ENCODE measurements at places on chromosomes 2 and 18.

DNA sequence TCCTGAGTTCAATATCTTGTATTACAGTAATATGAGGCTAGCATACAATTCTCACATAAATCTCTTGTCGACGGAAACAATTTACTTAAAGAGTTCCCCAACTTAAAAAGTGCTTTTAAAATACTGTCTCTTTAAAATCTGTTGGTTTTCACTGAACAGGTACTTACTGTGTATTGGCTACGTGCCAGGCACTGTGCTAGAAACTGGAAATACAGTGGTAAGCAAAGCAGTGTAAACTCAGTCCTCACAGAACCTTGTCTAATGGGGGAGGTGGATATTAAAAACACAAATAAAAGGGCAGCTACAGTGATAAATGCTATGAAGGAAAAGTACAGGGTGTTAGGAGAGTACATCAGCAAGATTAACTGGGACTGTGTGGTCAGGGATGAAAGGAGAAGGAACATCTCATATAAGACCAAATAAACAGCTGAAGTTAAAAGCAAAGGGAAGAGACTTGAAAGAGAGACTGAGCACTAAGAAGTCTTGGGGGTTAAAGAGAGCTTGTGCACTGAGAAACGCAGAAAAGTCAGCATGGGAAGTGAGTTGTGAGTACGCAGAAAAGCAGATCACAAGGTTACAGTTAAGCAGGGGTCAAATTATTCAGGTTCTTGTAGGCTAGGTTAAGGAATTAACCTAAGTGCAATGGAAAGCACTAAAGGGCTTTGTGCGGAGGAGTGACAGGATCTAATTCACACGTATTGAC lies 52.5 kb downstream of the USP40 start:
- DNase-seq = peak; percentile 5

- no peak for DNase-seq
Observed at GRCh38 chr2:183250061-183250460, 125.8 kb downstream of the NUP35 start.

- no peak for DNase-seq
Observed at GRCh38 chr2:185998562-185999070, 260.0 kb downstream of the FSIP2 start.

GRCh38 chr2:113010088-113010487 lies 4.8 kb downstream of the IL36A start:
- no peak for DNase-seq

DNA sequence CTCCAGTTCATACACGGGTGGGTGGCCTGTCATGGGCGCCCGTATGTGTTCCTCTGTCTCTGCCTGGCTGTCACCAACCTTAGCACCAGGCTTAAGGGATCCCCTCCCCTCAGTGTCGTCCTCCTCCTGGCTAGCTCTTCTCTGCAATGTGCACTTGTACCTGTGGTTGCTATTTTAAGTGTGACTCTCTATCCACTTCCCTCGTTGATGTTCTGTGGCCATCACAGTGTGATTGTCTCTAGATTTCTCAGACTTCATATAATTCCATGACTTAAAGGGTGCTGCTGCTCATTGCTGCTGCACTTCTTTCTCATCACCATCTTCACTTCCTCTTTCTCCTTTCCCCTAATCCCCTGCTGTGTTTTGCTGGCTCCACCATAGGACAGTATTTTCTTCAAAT lies 143.4 kb downstream of the EML6 start:
- DNase-seq = no peak

GRCh38 chr2:40123326-40123725 lies 328.6 kb downstream of the SLC8A1 start:
- no peak for DNase-seq

DNA sequence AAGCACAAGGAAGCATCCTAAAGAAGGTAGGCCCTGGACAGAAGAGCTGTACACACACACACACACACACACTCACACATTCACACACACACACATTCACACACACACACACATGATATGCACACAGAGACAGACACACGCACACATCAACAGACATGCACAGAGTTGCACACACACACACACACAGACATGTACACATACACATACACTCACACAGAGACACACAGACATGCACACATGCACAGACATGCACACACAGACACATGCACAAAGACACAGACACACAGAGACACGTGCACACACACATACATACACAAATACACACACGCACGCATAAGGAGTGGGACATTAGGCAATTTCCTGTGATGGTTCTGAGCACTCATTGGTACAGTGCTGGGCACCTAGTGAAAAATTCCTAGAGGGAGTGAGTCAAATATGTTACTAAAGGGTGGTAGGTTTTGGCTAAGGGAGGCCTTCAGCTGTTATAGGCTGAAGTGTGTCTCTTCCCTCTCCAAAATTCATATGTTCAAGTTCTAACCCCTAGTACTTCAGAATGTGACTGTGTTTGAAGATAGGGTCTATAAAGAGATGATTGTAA lies 26.4 kb downstream of the THNSL2 start:
- DNase-seq = no peak

- no peak for DNase-seq
Observed at GRCh38 chr2:233807966-233808935, 30.1 kb downstream of the MROH2A start.

DNA sequence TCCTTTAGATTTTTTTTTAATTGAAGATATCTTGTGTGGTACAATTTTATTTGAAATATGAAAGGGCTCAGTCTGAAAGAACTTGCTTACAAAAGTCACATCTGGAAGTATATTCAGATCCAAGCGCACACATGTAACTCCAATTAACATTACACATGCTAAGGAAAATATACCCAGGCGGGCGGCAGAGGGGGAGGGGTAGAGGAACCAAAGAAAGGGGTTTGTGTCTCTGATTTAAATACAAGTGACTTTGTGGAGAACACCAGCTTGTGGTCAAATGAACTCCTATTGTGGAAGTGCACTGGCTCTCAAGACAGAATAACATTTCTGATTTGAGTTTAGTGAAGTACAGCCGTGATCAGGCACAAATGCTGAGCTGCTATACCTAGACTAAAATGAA lies 280.2 kb upstream of the SOX11 start:
- no peak for DNase-seq

- no peak for DNase-seq
Observed at GRCh38 chr2:122660786-122661634, 905.6 kb downstream of the TSN start.

DNA sequence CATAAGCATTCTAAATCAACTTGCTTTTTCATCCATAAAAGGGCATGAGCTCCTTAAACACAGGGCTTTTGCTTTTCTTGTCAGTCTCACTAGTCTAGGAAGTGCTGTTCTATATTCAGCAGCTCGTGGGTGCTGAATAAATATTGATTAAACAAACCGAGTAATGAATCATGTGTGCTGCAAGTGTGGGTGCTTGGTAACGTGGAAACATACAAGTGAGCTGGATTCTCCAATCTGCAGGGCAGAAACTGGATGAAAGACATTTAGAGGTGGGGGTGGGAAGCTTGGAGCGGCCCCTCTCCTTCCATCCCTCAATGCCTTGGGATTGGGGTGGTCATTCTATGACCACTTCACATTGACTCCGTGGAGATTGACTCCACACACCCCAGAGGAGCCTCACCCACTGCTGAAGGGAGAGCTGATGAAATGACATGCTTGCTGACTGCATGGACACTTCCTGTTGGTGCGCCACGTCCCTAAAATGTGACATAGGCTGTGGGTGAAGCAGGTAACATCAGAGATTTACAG lies 114.6 kb downstream of the DOCK10 start:
- peak; percentile 73 for DNase-seq

GRCh38 chr2:200255549-200255948 lies 50.9 kb upstream of the SPATS2L start:
- DNase-seq = no peak

DNA sequence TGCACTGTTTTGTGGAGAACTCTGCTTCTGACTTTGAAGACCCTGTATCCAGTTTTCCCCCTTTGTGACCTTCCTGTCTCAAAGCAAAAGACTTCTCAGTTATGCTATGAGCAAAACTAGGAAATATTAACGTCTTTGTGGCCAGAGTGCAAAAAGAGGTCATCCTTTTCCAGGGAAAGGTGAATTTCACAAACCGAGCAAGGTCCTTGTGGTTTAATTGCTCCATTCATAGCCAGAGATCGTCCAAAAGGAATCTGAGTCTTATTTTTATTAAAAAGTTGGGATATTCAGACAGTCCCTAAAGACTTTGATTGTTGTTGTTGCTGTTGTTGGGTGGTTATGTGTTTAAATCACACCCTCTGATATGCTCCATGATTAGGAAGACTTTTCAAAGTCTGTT lies 77.4 kb downstream of the NAB1 start:
- DNase-seq = no peak

- DNase-seq = no peak
Observed at GRCh38 chr2:145156199-145156598, 636.3 kb upstream of the ZEB2 start.

All from dermis microvascular lymphatic vessel endothelial cell (primary cell).